ENCODE measurements at places on chromosomes 4 and X. TPM values are rescaled to one million over a fixed set of nuclear protein-coding genes. Genes with fewer than 3 reads are reported as not detected.

Gene GRID2
- total RNA-seq, result not detected

Gene SSX3
- not detected for total RNA-seq

Gene CCDC160
- not detected for total RNA-seq

Gene MAGED1
- total RNA-seq, result 11.6 TPM

Gene PAGE4
- not detected for total RNA-seq

Gene RNF128
- total RNA-seq, result 32.1 TPM

Gene F8
- total RNA-seq, result 0.26 TPM

Gene KIAA1210
- not detected for total RNA-seq

Gene P2RY8
- not detected for total RNA-seq

Gene GPC3
- total RNA-seq, result 0.26 TPM

Gene DOK7
- 1.0 TPM for total RNA-seq

Gene XK
- 0.26 TPM for total RNA-seq

Gene GPC4
- total RNA-seq, result 0.26 TPM

Gene AIMP1
- total RNA-seq, result 27.4 TPM

Gene ARR3
- not detected for total RNA-seq

Gene NAA11
- not detected for total RNA-seq

All from bronchial epithelial cell (primary cell).